ENCODE measurements at places on chromosomes 2 and 18.

DNA sequence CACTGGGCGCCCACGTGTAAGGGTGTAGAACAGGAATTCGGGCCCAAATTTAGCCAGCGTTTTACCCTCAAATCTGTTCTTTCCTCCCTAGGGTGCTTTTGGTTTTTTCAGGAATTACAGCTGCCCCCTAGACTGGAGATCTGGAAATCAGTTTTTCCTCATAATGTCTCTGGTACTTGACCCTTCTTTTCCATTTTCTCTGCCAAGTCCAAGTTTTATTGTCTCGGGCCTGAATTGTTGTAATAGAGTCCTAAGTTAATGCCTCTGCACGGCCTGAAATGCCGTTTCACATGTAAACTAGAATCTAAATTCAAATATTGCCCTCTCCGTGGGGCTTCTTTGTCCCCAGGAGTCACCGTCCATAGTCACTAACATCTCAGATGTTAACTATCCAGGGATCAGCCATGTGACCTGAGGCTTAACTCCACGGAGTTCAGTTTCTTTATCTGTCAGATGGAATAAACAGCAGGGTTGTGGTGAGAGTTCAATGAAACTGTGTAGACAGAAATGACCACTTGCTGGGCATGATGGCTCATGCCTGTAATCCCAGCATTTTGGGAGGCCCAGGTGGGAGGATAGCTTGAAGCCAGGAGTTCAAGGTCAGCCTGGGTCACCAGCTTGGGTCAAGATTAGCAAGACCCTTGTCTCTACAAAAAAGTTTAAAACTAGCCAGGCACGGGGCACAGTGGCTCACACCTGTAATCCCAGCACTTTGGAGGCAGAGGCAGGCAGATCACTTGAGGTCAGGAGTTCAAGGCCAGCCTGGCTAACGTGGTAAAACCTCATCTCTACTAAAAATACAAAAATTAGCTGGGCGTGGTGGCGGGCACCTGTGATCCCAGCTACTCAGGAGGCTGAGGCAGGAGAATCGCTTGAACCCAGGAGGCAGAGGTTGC lies 12.7 kb upstream of the CABLES1 start:
- DNase-seq, result no peak

GRCh38 chr2:57542081-57542480 lies 504.5 kb upstream of the VRK2 start:
- no peak for DNase-seq

- no peak for DNase-seq
Observed at GRCh38 chr2:206716623-206717022, 1.6 kb downstream of the DYTN start.

DNA sequence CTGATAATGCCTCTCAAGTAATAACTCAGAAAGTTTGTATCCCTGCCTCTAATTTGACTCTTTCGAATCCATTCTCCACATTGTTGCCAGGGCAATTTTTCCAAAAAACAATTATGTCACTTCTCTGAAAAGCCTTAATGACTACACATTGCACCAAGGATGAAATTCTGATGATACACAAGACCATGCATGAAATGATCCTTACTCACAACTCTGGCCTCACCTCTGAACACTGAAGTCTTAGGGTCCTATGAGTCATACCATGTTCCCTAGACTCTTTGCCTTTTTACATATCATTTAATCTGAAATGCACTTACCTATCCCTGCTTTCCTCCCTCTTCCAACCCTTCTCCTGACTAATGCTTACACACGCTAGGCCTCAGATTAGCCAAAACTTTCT lies 51.0 kb downstream of the WDPCP start:
- DNase-seq, result no peak

All from LNCaP clone FGC (cell line).